Stimulated activated CD4-positive, alpha-beta T cell treated with anti-CD3 and anti-CD28 coated beads, Interleukin-12 subunit alpha, Interleukin-12 subunit beta, amount 100 ng/mL, for 4 hours (primary cell): ENCODE measurements at places on chromosomes 13 and 19.

DNA sequence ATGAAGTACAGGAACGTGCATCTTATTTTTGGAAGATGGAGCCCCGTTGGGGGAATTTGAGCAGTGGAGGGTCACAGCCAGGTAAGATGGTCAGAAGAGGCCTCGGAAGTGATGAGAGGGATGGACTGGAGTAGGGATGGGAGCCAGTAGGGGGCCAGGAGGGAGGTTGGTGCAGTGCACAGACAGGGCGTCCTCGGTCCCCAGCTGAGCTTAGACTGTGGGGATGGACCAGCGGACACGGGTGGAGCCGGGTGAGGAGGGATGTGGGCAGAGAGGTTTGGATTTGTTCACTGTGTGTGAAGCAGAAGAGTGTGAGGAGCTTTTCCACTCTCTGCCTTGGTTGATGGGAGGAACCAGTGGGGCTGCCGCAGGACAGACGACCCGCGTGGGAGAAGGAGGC, 10.6 kb downstream of the RPS9 start:
- DNase-seq = no peak

DNA sequence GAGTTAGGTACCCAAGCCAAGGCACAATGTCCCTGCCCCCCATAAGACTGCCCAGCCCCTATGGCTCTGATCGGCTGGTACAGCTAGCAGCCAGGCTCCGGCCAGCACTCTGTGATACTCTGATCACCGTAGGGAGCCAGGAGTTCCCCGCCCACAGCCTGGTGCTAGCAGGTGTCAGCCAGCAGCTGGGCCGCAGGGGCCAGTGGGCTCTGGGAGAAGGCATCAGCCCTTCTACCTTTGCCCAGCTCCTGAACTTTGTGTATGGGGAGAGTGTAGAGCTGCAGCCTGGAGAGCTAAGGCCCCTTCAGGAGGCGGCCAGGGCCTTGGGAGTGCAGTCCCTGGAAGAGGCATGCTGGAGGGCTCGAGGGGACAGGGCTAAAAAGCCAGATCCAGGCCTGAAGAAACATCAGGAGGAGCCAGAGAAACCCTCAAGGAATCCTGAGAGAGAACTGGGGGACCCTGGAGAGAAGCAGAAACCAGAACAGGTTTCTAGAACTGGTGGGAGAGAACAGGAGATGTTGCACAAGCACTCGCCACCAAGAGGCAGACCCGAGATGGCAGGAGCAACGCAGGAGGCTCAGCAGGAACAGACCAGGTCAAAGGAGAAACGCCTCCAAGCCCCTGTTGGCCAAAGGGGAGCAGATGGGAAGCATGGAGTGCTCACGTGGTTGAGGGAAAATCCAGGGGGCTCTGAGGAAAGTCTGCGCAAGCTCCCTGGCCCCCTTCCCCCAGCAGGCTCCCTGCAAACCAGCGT, 3.0 kb upstream of the KMT2B start:
- no peak for DNase-seq

DNA sequence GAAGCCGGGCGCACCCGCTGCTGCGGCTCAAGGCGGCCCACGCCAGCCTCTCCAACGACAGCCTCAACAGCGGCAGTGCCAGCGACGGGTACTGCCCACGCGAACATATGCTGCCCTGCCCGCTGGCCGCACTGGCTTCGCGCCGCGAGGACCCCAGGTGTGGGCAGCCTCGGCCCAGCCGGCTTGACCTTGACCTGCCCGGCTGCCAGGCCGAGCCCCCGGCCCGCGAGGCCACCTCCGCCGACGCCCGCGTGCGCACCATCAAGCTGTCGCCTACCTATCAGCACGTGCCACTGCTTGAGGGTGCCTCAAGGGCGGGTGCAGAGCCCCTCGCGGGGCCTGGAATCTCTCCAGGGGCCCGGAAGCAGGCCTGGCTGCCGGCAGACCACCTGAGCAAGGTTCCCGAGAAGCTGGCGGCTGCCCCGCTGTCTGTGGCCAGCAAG, 13.0 kb downstream of the C19orf25 start:
- no peak for DNase-seq

DNA sequence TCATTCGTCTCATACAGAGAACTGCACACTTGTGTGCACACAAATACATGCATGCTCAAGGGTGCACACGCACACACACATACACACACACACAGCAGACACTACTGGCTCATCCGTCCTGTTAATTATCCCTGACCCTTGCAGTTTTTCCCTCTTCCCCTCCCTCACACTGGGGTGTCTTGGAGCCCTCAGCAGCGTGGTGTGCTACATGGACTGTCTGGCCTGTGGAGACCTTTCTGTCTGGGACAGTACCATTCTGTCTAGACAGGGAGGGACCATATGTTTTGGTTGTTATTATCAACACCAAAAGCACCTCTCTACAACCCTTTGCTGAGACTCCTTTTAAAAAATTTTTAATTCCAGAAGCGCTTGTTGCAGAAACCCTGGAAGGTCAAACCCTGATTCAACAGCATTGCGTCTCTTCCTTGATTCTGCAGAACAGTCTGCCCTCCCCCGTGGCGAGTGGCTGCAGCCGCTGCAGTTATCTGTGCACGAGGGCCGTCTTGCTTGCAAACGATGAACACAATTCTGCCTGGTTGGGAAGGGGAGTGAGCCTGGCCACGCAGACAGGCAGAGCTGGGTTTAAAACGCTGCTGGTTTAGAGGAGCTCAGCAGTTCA, 374.0 kb downstream of the IRS2 start:
- DNase-seq = no peak

- no peak for DNase-seq
Measured at GRCh38 chr19:19633711-19634515, 5.9 kb upstream of the LPAR2 start.

- DNase-seq = no peak
Measured at GRCh38 chr13:103203735-103204330, 137.6 kb upstream of the SLC10A2 start.

DNA sequence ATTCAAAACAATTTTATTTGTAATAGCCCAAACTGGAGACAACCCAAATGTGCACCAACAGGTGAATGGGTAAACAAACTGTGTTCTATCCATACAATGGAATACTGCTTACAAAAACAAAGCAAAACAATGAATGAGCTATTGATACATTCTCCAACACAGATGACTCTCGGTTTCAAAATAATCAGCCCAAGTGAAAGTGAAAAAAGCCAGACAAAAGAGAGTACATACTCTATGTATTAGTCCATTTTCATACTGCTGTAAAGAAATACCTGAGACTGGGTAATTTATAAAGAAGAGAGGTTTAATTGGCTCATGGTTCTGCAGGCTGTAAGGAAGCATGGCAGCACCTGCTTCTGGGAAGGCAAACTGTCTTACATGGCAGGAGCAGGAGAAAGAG, 65.2 kb upstream of the LRCH1 start:
- no peak for DNase-seq

DNA sequence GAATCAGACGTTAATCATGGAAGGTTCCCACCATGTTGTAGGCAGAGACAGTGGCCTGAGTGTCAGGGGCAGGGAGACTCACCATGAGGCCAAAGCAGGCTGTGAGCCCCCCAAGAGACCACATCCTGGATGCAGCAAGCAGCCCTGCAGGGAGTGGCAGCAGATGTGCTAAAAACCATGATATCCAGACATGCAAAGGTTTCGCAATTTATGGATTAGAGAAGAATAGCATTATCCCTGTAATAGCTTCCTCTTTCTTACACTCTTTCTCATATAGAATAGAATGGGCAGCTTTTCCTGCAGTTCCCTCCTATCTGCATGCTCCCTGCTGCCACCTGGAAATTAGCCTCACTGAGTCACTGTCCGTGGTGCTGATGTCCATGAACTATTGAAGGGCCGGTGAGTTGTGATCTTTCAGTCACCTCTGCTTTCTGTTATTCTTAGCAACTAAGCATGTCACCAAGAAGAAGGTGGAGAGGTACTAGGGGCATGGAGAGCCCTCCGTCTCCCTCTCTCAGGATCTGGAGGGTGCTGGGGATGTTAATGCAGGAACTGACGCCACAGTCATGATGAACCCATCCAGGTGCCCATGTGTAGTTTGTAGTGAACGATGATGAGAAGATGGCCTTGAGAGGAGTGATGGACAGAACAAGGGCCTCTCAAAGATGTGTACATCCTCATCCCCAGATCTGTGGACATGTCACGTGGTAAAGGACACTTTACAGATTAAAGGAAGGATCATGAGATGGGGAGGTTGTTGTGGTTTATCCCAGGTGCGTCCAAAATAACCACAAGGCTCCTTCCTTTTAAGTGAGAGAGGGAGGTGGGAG, 9.9 kb downstream of the CEACAM4 start:
- no peak for DNase-seq

- no peak for DNase-seq
Measured at GRCh38 chr13:49256841-49257240, 9.1 kb downstream of the CDADC1 start.

DNA sequence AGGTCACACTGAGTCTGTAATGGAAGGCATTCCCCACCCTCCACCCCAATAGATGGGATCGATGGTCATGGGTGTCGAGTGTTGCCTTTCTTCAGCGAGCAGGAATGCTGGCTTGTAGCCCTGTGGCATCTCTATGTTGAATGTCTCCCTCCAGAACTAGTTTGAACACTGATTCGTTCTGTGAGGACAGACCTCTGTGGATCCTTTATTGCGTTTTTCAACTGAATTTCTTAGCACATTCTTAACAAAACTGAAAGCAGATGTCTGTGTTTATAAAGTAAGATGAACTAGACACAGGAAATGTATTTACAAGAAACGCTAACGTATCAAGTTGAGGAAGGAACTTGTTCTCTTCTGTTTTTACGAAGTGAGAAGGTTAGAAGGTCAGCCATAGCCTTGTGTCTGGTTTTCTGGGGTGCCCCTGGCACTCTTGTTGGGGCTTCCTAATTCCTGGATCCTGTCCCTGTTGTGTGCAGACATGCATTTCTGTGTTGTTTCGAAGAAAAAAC, 36.8 kb upstream of the TM9SF2 start:
- no peak for DNase-seq

GRCh38 chr19:872266-872951, 12.9 kb downstream of the CFD start:
- peak; percentile 65 for DNase-seq

GRCh38 chr19:7682175-7682855, 1.7 kb downstream of the TRAPPC5 start:
- no peak for DNase-seq

GRCh38 chr19:13037161-13037560, 41.9 kb downstream of the NFIX start:
- no peak for DNase-seq

- DNase-seq = no peak
Measured at GRCh38 chr19:5637971-5638370, 15.1 kb downstream of the SAFB start.

GRCh38 chr13:43095771-43096719, 72.7 kb downstream of the DNAJC15 start:
- no peak for DNase-seq

- DNase-seq = no peak
Measured at GRCh38 chr13:90272356-90272755, 1075.1 kb upstream of the MIR17HG start.

DNA sequence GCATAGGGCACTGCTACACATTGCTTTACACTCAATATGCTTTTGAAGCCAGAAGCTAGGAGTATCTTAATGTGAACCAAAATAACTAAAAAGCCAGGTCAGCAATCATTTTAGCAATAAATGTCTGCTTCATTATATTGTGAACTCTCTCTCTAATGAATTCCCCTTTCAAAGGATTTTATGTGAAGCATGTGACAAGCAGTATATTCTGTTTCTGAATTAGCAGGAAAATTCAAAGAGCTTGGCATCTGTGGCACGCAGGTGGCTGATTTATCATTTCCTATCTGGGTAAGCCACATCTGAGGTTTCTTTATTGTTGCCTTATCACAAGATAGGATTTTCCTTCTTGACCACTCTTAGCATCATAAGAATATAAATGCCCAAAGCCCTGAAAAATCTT, 56.8 kb upstream of the KLF12 start:
- DNase-seq = no peak

- no peak for DNase-seq
Measured at GRCh38 chr19:7983995-7984837, 21.2 kb downstream of the ELAVL1 start.

GRCh38 chr19:8665468-8666213, 33.0 kb downstream of the ACTL9 start:
- no peak for DNase-seq

- no peak for DNase-seq
Measured at GRCh38 chr13:93307651-93308050, 81.0 kb downstream of the GPC6 start.

DNA sequence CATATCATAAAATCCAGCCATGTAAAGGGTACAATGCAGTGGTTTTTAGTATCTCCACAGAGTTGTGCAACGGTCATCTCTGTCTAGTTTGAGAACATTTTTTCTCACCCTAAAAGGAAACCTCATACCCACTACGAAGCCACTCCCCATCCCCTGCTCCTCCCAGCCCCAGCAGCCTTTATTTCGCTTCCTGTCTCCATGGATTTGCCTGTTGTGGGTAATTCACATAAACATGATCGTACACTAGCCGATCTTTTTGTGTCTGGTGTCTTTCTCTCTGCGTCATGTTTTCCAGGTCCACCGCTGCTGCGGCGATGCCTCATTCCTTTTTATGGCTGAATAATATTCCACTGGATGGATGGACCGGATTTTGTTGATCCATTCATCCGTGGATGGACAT, 28.6 kb downstream of the BICRA start:
- DNase-seq = no peak

DNA sequence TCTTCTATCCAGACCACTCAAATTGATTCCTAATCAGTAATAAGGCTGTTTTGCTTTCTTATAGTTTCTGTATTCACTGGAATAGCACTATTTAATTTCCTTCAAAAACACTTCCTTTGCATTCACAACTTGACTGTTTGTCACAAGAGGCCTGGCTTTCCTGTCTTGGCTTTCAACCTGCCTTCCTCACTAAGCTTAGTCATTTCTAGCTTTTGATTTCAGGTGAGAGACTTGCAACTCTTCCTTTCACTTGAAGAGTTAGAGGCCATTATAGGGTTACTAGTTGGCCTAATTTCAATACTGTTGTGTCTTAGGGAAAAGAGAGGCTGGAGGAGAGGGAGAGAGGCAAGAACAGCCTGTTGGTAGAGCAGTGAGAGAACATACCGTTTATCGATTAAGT, 47.0 kb downstream of the SACS start:
- DNase-seq = no peak

GRCh38 chr13:111242585-111242984, 77.9 kb upstream of the TEX29 start:
- DNase-seq = no peak

DNA sequence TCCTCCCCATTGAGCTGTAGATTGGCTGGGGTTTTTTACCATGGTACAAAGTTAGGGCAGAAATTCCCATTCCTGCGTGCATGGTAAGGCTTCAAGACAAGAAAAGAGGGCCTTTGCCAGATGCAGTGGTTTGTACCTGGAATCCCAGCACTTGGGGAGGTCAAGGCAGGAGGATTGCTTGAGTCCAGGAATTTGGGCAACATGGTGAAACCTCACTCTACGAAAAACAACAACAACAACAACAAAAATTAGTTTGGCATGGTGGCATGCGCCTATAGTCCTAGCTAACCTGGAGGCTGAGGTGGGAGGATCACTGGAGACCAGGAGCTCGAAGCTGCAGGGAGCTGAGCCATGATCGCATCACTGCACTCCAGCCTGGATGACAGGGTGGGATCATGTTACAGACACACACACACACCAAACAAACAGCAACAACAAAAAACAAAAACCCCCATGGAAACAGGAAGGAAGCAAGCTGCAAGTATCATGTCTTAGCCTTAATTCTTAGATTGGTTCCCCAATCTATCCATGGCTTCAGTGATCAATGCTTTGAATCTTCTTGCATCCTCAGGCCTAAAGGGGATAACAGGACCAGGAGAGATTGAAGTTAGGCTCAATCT, 5.5 kb upstream of the WTIP start:
- no peak for DNase-seq
